ENCODE measurements at places on chromosomes 4 and X.

DNA sequence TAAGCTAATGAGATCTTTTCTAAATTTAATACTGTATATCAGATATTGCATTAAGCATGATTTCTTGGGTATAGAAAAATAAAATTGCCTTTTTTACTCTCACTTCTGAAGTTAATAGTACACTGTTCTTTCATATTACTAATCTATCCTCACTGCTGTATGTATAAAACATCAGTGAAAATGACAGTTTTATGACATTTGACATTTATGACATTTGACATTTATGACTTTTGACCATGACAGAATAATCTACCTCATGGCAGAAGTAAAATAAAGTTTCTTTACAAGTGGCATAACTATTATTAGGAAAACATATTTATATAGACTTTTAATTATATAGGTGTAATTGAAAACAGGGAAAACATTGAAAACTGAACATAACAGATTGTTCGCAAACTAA lies 13.3 kb downstream of the GRID2 start:
- DNase-seq: no peak

- peak; percentile 65 for DNase-seq
Measured at GRCh38 chrX:12988797-12989196, 13.9 kb downstream of the TMSB4X start.

GRCh38 chrX:134600714-134601113 lies 57.6 kb downstream of the PLAC1 start:
- DNase-seq: peak; percentile 68

DNA sequence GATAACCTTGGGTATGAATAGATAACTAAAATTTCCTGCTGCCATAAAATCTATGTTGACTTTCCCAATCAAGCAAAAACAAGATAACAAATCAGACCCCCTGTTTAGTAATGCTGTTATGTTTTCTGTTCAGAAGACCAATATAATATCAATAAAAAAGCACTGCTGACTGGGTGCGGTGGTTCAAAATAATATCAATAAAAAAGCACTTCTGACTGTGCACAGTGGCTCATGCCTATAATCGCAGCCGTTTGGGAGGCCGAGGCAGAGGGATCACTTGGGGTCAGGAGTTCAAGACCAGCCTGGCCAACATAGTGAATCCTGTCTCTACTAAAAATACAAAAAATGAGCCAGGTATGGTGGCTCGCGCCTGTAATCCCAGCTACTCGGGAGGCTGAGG lies 36.7 kb downstream of the ANTXR2 start:
- DNase-seq: no peak

DNA sequence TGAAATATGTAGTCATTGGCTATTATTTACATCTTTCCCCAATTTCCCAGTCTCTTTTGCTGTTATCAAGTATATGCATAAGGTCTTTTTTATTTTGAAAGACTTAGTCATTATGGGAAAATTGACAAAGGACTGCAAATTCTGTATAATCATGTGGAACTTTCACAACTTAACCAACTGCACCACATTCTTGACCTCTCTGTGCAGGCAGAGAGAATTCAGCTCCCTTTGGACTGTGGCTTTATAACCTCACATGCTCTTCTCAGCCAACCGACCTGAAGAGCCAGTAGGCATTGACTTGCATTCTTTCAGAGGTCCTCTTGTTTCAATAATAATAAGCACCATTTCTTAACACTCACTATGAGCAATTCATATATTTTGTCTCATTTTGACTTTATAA lies 66.9 kb downstream of the ANXA3 start:
- no peak for DNase-seq

DNA sequence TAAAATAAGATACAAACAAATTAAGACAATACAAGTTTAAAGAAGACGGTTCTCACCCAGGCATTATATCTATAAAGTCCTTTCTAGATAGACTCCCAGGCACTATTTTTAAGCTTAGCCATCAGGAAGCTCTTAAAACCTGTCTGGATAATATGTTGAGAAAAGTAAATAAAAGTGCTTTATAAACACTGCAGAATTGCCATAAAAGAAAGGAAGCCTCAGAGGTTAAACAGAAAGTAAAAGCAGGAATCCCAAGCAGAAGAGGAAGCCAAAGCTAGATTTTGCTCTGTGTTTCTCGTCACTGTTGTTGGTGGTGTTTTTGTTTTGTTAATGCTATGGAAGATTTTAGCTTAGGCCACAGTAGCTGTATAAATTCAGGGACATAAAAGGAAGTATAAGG lies 1267.3 kb downstream of the PCDH19 start:
- no peak for DNase-seq

DNA sequence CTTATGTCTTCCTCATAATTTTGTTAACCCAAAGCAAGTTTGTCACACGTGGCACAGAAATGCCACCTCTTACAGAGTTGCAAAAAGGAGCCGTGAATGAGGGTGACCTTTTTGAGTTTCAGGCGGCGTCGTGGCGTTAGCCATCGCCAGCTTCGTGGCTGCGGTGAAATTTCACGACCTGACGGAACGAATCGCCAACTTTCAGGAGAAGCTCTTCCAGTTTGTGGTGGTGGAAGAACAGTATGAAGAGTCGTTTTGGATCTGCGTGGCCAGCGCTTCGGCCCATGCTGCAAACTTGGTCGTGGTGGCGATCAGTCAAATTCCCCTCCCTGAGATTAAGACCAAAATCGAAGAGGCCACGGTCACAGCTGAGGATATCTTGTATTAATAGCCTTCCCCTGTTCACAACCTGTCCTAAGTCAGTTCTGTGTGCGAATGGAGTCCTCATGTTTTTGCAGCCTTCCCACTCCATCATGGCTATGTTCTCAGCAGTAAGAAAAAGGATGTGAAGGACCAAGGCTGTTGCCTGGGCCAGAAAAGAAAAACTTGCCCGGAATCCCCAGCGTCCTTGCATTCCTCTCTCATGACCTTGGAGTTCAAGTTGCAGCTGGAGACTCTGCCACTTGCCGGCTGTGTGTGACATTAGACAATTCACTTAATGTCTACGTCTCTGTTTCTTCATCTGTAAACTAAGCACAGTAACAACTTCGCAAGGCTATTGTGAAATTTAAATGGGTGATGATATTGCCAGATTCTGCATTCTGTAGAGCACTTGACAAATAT lies 11.9 kb downstream of the CLRN2 start:
- no peak for DNase-seq

- DNase-seq: no peak
Measured at GRCh38 chr4:161987611-161988010, 176.2 kb downstream of the FSTL5 start.

DNA sequence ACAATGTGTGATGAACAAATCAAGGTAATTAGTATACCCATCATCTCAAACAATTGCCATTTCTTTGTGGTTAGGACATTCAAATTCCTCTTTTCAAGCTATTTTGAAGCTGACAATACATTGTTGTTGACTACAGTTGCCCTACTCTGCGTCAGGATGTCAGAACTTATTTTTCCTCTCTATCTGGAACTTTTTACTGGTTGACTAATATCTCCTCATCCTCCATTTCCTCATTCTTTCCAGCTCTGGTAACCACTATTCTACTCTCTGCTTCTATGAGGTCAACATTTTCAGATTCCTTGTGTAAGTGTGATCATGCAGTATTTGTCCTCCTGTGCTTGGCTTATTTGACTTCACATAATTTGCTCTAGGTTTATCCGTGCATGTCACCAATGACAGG lies 240.5 kb upstream of the HS3ST1 start:
- no peak for DNase-seq

DNA sequence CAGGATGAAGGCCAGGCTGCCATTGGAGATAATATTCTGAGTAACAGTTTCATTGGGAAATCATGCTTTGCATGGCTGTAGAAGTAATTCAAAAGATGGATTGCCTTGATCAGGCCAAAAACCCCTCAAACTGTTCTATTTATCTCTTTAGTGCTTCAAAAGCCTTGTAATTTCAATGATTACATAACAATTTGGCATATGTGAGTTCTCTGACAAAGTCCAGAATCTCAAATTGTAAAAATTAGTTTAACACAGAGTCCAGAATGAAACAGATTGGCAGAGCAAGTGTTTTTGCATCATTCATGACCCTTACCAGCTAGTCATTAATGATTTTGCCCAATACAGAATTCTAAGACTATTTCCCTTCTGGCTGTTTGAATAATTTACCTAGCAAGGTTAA lies 347.3 kb downstream of the SPRY1 start:
- DNase-seq: no peak

DNA sequence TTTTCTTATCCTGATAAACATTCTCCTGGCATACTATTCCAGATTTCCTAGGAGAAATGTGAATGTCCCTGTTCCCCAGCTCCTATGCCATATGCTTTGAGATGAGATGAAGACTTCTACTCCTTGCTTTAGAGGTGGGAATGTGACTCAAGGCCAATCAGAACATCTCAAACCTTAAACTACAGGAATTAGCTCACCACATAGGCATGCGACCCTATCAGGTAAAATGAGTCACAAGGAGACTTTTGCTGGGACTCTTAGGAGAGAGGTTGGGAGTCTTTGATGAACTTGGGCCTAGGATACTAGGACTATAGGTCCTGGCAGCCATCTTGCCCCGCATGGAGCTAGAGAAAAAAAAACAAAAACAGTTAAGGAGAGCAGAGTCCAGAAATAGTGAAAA lies 5.8 kb upstream of the USO1 start:
- no peak for DNase-seq

DNA sequence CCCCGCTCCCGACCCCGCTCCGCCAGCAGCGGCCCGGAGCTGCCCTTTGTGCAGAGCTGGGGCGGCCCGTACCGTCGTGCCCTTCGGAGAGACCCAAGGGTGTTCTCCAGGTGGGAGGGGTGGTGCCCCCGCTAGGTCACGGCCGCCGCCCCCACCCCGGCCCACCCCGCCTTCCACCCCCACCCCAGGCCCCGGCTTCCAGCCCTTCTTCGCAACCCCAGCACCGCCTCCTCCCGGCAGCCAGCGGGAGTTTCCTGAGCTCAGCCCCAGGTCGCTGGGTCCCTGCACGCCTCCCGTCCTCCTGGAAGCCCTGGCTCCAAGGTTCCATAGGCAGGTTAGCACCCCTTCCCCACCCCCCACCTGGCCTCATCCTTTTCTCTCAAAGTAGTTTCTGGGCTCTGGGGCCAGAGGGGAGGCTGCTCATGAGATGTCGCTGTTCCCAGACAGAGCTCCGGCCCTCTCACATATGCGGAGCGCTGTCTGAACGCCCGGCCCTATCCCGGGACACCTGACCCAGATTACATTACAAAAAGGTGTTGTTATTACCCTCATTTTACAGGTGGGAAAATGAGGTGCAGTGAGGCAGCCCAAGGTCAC lies 25.2 kb upstream of the FGFR3 start:
- peak; percentile 26 for DNase-seq

- no peak for DNase-seq
Measured at GRCh38 chrX:542179-542578, 88.4 kb upstream of the SHOX start.

DNA sequence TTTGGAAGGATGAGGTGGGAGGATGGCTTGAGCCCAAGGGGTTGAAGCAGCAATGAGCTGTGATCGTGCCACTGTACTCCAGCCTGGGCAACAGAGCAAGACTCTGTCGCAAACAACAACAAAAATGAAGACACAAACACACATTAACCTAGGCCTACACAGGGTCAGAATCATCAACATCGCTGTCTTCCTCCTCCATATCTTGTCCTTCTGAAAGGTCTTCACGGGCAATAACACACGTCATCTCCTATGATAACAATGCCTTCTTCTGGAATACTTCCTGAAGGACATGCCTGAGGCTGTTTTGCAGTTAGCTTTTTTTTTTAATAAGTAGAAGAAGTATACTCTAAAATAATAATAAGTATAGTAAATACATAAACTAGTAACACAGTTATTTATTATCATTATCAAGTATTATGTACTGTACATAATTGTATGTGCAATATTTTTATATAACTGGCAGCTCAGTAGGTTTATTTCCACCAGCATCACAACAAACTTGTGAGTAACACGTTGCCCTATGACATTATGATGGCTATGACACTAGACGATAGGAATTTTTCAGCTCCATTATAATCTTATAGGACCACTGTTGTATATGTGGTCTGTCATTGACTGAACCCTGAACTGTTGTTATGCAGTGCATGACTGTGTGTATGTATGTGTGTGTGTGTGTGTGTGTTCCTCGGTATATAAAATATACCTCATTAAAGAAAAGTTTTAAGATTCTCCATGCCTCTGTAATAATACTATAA lies 69.2 kb upstream of the MAML3 start:
- DNase-seq: peak; percentile 29

DNA sequence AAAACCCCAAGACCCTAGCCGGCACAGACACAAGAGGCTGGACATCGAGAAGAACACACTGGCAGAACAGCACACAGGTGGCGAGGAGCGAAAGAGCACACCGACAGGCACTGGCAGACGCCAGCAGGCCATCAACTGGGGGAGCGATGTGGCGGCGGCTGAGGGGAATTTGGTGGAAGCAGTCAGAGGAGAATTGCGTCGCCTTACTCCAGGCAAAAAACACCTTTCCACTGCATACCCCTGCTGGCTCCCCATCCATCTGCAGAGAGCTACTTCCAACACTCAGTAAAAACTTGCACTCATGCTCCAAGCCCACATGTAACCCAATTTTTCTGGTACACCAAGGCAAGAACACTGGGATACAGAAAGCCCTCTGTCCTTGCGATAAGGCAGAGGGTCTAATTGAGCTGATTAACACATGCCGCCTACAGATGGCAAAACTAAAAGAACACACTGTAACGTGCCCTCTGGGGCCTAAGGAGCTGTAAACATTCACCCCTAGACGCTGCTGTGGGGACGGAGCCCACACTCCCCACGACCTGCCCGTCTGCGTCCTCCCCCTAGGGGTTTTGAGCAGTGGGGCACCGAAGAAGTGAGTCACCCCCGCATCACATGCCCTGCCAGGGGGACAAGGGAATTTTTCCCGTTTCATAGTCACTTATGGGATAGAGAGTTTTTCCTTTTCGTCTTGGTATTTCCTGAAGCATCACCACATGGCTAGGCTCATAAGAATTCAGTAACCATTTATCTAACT lies 262.3 kb downstream of the KCTD8 start:
- no peak for DNase-seq

GRCh38 chrX:23832721-23833120 lies 49.7 kb downstream of the SAT1 start:
- no peak for DNase-seq

DNA sequence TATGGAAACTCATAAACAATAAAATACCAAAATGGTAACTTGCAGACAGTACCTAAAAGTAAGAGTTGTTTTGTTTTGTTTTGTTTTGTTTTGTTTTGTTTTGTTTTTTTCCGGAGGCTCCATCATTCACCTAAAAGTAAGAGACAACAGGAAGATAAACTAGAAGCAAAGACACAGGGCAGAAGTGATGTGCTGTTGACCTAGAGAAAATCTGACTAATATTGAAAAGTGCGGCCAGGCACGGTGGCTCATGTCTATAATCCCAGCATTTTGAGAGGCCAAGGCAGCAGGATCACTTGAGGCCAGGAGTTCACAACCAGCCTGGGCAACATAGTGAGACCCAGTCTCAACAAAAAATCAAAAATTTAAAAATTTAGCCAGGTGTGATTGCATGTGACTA lies 5.6 kb upstream of the CENPC start:
- no peak for DNase-seq

- DNase-seq: peak; percentile 76
Measured at GRCh38 chr4:184450045-184450444, 24.3 kb downstream of the IRF2 start.

DNA sequence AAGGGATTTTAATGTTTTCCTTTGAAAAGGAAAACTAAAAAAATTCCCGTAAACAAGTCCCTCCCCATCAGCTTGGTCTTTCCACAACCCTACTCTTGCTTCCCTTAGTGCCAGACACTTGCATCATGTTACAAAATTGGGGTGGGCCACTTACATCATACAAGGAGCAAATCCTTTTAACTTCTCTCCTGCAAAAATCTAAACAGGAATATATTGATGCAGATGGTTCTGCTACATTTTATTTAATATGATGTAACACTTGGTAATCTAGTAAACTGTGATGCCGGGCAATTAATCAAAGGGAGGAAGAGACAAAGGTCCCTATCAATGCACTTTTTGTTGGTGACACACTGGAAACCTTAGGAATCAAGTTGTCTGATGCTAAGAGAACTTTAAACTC lies 125.3 kb downstream of the UBE2K start:
- peak; percentile 76 for DNase-seq
